ENCODE measurements at places on chromosomes 6 and 20.

DNA sequence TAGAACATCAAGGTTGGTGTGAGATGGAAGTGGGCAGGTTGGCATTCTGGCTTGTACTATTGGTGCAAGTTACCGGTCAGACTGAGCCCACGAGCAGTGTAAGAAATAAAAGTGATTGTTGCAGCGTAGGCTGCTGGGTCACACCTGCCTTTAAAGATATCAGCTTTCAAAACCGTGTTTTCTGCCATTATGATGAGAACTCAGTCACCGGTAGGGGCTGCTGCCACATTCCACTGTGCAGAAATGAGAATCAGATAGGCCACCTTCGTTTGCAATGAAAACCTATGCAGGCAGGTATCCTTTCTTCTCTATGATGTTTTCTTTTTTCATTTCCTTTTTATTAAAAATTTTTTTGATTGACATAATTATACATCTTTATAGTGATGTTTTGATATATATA, 168.5 kb downstream of the MYLK4 start:
- no peak for DNase-seq

- DNase-seq, result no peak
Measured at GRCh38 chr6:96934087-96934486, 9.6 kb downstream of the KLHL32 start.

DNA sequence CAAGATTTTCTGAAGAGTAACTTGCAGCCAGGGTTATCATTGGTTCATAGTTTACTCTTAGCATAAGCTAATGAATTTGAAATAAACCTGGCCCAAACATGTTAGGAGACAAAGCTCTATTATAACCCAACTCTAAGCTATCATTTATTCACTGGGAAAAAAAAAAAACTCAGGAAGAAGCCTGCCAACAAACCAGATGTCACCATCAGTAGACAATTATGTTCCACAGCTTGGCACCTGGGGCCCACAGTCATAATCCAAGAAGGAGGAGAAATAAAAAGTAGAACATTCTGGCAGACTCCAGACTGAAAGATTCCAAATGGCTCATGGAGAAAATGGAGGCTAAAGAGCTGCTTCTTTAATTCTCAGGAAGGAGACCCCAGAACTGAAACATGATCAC, 100.0 kb upstream of the CNR1 start:
- DNase-seq, result no peak

DNA sequence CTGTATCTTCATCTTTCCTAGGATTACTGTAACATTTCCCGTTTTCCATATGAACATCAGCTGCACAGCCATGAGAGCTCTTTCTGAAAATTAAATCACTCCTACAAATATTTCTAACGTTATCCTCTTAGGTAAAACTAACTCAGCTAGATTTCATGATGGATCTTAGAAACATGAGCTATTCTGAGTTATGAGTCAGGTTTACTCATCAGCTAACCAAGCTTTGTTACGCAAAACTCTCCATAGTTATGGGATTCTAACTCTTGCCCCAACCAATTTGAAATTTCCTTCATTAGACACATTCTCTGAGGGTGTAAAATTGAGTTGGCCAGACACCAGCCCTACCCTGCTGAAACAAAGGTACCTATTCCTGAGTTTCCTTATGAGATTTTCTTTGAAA, 14.0 kb downstream of the DEFB110 start:
- DNase-seq, result no peak

DNA sequence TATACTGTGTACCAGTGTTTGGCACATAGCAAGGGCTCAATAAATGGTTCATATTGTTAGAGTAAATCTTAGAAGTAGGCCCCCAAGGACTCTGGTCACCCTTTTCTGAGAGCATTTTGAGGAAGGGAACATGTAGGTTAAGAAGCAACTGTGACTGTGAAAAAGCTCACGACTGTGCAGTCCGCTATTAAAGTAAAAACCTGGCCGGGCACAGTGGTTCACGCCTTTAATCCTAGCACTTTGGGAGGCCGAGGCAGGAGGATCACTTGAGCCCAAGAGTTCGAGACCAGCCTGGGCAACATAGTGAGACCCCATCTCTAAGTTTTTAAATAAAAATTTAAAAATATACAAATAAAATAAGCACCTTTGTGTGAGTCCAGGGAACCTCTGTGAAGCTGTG, 5.0 kb downstream of the ZDHHC14 start:
- no peak for DNase-seq

GRCh38 chr6:127186889-127187288, 68.4 kb downstream of the RSPO3 start:
- peak; percentile 36 for DNase-seq

- no peak for DNase-seq
Measured at GRCh38 chr20:58084966-58085365, 143.5 kb downstream of the ANKRD60 start.

- DNase-seq, result no peak
Measured at GRCh38 chr6:390914-391558, 516 bp upstream of the IRF4 start.

DNA sequence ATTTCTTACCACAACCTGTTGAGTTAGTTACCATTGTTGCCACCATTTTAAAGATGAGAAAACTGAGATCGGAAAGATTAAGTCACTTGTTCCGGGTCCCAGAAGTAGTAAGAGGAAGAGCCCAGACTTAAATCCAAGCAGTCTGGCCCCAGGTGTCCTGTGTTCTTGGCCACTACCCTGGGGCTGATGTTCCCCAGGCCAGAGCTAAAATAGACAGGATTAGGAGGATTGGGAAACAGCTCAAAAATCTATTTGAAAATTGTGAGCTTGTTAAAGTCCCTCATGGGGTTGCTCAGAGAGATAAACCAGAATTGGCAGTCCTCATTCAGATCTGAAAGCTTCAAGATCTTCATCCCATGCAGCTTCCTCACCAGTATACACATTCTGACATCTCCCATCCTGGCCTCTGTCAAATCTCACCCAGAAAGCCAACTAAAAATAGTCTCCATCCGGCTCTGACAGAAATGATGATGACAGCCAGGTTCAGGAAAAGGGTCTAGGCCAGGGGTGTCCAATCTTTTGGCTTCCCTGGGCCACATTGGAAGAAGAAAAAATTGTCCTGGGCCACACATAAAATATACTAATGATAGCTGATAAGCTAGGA, 62.0 kb downstream of the GFOD1 start:
- DNase-seq, result no peak

GRCh38 chr6:84581494-84582259, 182.7 kb downstream of the TBX18 start:
- no peak for DNase-seq

DNA sequence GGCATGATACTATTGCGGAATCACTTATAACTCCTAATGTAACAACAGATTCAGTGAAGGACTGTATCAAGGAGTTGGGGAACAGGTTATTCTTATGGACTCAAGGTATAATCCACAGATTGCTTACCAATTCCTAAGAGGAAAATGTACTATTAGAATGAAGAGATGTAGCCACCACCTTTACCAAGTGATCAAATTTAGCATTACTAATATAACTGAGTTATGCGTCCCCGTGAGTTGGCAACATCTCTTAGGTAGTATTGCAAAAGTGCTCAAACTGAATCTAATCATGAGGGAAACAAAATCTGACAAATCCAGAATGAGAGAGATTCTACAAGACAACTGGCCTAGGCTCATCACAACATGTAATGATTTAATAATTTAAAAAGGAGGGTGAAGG, 777 bp upstream of the SNRNP48 start:
- no peak for DNase-seq

- DNase-seq, result no peak
Measured at GRCh38 chr6:1577146-1577680, 32.5 kb upstream of the FOXC1 start.

DNA sequence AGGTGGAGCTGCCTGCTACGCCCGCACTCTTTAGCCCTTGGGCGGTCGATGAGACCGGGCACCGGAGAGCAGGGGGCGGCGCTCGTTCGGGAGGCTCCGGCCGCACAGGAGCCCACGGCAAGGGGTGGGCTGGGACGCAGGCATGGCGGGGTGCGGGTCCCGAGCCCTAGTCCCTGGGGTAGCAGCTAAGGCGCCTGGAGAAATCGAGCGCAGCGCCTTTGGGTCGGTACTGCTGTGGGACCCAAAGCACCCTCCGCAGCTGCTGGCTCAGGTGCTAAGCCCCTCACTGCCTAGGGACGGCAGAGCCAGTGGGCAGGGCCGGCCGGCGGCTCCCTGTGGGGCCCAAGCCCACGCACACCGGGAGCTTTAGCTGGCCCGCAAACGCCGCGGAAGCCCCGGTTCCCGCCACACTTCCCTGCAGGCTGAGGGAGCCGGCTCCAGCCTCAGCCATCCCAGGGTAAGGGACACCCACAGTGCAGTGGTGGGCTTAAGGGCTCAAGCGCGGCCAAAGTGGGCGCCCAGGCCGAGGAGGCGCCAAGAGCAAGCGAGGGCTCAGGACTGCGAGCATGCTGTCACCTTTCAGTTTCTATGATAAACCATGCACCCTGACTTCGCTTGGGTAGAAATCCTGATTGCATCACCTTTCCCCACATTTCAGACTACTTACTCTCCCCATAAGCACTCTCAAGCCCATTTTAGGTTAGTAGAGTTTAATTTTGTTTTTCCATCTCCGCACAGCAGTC, 52.0 kb downstream of the MYLIP start:
- no peak for DNase-seq

GRCh38 chr20:23293689-23294088, 56.9 kb upstream of the NXT1 start:
- DNase-seq, result no peak

DNA sequence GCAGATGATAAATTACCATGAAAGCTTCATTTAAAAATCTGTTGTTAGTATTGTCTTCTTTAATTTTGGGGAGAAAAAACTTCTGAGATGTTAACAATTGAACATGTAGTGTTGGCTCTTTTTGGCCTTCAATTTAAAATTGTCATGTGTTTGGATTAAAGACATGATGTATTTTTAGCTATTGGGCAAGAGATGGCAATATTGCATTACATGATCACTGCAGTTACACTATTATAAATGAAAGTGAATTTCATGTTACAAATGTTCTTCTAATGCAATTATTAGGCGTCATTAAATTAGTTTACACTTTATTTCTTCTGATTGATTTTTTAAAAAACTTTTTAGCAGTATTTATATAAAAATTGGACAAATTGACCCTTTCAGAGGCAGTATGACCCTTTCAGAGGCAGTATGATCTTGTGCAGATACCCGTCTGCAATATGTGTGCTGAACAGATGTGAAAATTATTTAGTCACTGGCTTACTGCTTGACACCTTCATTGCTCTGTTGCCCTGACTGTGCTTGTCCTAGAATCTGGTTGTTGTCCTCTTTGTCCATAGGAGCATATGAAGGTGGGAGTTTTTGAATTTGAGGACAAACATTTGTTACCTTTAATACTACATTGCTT, 25.8 kb downstream of the CDKAL1 start:
- DNase-seq, result no peak

GRCh38 chr20:36852187-36852586, 23.8 kb upstream of the TLDC2 start:
- no peak for DNase-seq

GRCh38 chr6:166555086-166555485, 31.4 kb downstream of the RAMACL start:
- no peak for DNase-seq

DNA sequence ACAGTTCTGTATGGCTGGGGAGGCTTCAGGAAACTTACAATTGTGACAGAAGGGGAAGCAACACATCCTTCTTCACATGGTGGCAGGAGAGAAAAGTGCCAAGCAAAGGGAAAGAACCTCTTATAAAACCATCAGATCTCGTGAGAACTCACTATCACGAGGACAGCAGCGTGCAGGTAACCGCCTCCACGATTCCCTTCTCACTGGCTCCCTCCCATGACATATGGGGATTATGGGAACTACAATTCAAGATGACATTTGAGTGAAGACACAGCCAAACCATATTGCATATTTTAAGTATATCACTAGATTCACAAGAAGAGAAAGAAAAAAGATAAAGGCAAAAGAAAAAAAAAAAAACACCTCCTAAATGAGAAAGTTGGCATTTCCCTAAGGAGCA, 431.9 kb upstream of the RGS17 start:
- DNase-seq, result no peak

DNA sequence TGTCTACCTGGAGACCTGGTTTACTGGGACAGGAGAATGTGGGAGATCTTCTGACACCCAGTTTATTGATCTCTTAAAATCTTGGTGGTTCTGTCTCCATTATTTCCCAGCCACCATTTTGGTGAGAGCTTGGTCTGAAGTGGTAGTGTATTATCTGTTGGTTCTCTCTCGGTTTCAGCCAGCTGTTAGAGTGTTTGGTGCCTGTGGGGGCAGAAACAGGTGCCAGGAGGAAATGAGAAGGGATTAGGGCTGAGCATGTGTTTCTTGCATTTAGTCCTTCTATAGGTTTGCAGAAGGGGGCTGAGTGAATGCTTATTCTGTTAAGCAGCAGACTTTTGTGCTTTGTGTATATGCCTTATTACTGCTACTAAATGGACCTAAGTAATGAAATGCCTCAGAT, 9.6 kb downstream of the JARID2 start:
- DNase-seq, result no peak

DNA sequence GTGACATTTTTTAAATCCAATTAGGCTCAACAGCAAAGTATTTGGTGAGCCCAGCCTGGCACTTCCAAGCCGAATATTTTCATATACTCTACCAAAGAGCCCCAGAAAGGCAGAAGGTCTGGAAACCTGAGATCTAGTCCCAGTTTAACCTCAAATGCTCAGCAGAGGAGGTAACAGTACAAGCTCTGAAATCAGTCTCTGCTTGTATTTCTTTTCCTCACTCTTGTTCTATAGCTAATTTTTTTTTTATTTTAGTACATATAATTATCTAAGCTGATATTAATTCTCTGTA, 9.1 kb downstream of the SOD2 start:
- DNase-seq, result no peak

DNA sequence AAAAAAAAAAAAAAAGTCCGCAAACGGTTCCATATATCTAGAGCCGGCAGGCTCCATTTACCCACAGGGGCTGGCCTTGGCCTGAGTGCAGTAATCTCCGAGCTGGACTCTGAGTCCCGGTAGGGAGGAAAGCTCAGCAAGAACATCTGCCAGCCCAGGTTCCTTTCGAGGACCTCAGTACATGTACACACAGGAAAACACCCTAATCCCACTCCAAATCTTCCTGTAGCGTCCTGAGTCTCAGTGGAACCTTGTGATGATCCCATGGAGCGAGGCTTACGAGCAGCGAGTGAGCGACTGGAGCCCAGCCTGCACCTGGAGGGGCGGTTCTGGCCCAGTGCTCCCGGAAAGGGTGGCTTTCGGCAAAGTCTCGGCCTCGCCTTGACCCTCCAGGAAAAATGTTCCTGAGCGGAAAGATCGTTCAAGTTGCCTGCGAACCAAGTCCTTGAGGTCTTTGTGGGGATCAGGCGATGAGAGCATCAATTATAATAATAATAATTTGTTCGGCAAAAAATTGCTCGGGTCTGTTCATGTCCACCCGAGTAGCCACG, 32.1 kb downstream of the PRSS16 start:
- DNase-seq, result no peak

- DNase-seq, result peak; percentile 13
Measured at GRCh38 chr6:167826896-167827582, at the start of gene AFDN. AFDN (plus strand) TSS chr6:167826911; CDS start chr6:167827133, 222 bp downstream.

GRCh38 chr20:57651881-57652605, 31.8 kb upstream of the ZBP1 start:
- DNase-seq, result no peak

GRCh38 chr6:157774153-157775135, 48.6 kb upstream of the SNX9 start:
- no peak for DNase-seq

GRCh38 chr6:227074-227782, 65.1 kb upstream of the DUSP22 start:
- no peak for DNase-seq

GRCh38 chr6:170043881-170044790, 246.7 kb downstream of the DLL1 start:
- DNase-seq, result no peak

GRCh38 chr6:142740449-142740848, 204.5 kb downstream of the HIVEP2 start:
- DNase-seq, result no peak
